ENCODE measurements at places on chromosomes 1 and 21. TPM values are rescaled to one million over a fixed set of nuclear protein-coding genes. Genes with fewer than 3 reads are reported as not detected.
A peak's percentile ranks its signal among the peaks of the same experiment; 100 is the strongest.

The GPR37L1 gene
- total RNA-seq = not detected

DNA sequence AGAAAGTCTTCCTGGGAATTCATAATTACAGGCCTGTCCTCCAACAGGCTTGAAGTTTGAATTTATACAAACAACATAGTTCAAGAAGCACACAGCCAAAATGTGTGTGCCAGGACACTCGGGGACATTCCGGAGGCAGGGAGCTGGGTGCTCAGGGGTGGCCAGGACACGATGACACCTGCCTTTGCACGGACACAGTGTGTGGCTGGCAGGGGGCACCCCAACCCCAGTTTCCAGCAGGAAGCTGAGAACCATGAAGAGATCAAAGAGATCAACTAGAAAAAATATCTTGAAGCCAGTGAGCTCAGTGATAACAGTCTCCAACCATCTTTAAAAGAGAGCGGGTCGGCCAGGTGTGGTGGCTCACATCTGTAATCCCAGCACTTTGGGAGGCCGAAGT, 32.5 kb upstream of the TRAPPC10 start:
- no peak for DNase-seq

The MARCKSL1 gene
- total RNA-seq = 288 TPM

- DNase-seq = no peak
Measured at GRCh38 chr1:45095450-45095849, 83.4 kb downstream of the UROD start.

The HSD3B1 gene
- total RNA-seq = not detected

GRCh38 chr1:245365095-245366020, 210.6 kb downstream of the KIF26B start:
- peak; percentile 2 for DNase-seq

- DNase-seq = no peak
Measured at GRCh38 chr1:41842326-41842725, 76.4 kb downstream of the HIVEP3 start.

- peak; percentile 43 for DNase-seq
Measured at GRCh38 chr21:41411449-41412089, 14.5 kb upstream of the MX1 start.

DNA sequence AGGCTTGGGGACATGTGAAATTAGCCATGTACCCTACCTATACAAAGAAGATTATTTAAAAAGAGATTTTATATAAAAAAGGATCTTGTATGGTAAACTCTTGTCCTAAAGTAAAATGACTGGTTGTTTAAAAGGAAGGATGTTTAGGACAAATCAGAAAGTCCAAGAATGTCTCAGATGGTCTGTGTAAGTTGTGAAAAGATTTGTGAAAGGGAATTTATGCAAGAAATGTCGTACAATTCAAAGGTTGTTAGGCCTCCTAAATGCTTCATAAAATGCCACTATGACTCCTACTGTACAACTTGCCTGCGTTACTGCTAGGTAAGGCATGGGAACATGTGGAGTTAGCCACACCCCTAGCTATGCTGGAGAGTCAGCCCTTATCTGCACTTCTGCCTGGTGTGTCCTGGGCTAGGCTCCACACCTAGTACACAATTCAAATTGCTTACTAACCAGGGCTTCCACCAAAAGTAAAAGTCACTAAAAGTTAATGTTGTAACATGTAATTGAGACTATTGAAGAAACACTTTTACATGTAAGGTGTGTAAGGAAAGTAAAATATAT, 19.7 kb downstream of the PRDX6 start:
- no peak for DNase-seq

- DNase-seq = no peak
Measured at GRCh38 chr1:12184008-12184681, 17.4 kb downstream of the TNFRSF1B start.

GRCh38 chr1:154726896-154727753, 119.1 kb upstream of the ADAR start:
- no peak for DNase-seq

GRCh38 chr21:28247454-28248020, 745.1 kb downstream of the LTN1 start:
- no peak for DNase-seq

DNA sequence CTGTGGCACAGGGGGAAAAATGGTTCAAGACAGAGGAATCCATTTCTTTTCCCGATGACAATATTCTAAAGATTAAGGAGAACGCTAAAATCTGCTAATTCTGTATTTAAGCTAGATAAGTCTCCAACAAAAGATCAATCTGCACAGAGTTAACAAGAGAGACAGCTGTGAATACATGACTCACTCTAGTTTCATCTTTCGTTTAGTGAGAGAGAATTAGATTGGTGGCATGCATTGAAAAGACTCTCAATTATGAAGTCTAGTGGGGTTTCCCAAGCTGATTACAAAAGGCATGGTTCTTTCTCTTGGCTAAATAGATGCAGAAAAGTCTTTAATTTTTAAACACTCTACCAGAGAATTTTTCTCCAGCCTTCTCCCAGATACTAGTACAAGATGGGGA, 34.4 kb downstream of the CAPN9 start:
- no peak for DNase-seq

The PTGFR gene
- not detected for total RNA-seq

The GJB5 gene
- not detected for total RNA-seq

- no peak for DNase-seq
Measured at GRCh38 chr1:29909962-29910361, 673.6 kb downstream of the PTPRU start.

The UQCRH gene
- total RNA-seq = 450 TPM

The S100A7 gene
- not detected for total RNA-seq

- DNase-seq = peak; percentile 59
Measured at GRCh38 chr1:182629499-182630096, 25.4 kb upstream of the RGS16 start.

DNA sequence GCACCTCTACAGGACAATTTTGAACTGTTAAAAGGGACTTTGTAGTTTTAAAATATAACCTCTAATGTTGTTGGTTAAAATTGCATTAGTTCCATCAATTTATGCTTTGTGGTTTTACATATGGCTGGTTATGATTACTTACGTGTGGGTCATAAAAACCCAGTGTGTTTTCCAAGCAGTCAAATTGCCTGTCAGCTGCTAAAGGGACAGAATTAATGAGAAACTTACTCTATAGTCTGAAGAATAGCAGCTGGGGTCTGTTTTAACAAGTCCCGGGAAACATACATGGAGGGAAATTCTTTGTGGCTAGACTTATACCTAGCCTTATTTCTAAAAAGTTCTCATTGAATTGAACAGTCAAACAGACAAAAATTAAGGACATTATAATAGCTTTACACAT, 820.9 kb upstream of the ADGRL4 start:
- DNase-seq = no peak

GRCh38 chr1:166874464-166874863, 1.6 kb downstream of the TADA1 start:
- no peak for DNase-seq

The ARHGAP30 gene
- total RNA-seq = 86.7 TPM

GRCh38 chr1:110160538-110161100, 10.3 kb downstream of the SLC6A17 start:
- DNase-seq = no peak

- peak; percentile 13 for DNase-seq
Measured at GRCh38 chr1:37677808-37678207, 14.5 kb upstream of the CDCA8 start.

The ADGRL4 gene
- not detected for total RNA-seq

GRCh38 chr1:167996266-167996665, 59.4 kb upstream of the MPC2 start:
- peak; percentile 7 for DNase-seq

The PGLYRP3 gene
- total RNA-seq = not detected

GRCh38 chr1:25447547-25447946, 16.9 kb downstream of the MACO1 start:
- no peak for DNase-seq

GRCh38 chr1:26015358-26015757, 6.2 kb upstream of the EXTL1 start:
- DNase-seq = no peak

The HPCAL4 gene
- total RNA-seq = not detected

- DNase-seq = no peak
Measured at GRCh38 chr1:110677526-110677925, 2.8 kb upstream of the KCNA3 start.

- no peak for DNase-seq
Measured at GRCh38 chr1:84603223-84603622, 29.0 kb upstream of the CTBS start.

The DENND2C gene
- total RNA-seq = 0.93 TPM

DNA sequence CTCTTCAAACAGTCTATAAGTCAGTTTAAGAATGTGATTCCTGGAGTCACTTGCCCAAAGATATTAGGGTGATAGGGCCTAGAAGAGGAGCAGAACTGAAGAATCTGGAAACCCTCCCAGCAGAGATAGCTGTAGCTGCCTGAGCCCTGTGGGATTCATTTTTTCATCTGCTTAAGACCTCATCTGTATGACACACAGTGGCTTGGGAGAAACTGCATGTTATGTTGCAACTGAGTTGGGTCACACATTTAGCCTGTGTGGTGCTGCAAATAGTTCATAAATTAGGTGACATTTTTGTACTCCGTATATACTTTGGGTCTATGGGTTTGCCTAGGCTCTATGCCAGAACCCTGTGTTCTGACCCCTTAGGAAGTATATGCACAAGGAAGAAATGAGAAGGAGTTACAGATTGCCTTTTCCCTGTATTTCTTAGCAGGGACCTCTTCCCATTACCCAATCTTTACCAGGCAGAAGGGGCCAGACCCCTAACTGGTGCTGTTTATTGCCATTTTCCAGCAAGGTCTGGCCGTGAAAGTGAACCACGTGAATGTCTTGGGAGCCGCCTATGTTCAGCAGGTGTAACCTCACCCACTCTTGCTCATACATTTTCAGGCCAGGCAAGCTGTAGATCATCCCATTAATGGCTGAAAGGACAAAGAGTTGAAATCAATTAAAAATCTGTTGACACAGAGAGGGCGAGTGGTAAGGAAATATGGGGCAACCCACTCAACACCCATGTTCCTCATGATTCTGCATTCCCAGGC, 41.9 kb upstream of the SLC19A2 start:
- DNase-seq = no peak

The CCDC27 gene
- not detected for total RNA-seq

The OR2T33 gene
- total RNA-seq = not detected

- DNase-seq = no peak
Measured at GRCh38 chr1:26221094-26221493, 12.9 kb upstream of the CEP85 start.

The RCOR3 gene
- total RNA-seq = 62.3 TPM

The GRHL3 gene
- total RNA-seq = 0.35 TPM

DNA sequence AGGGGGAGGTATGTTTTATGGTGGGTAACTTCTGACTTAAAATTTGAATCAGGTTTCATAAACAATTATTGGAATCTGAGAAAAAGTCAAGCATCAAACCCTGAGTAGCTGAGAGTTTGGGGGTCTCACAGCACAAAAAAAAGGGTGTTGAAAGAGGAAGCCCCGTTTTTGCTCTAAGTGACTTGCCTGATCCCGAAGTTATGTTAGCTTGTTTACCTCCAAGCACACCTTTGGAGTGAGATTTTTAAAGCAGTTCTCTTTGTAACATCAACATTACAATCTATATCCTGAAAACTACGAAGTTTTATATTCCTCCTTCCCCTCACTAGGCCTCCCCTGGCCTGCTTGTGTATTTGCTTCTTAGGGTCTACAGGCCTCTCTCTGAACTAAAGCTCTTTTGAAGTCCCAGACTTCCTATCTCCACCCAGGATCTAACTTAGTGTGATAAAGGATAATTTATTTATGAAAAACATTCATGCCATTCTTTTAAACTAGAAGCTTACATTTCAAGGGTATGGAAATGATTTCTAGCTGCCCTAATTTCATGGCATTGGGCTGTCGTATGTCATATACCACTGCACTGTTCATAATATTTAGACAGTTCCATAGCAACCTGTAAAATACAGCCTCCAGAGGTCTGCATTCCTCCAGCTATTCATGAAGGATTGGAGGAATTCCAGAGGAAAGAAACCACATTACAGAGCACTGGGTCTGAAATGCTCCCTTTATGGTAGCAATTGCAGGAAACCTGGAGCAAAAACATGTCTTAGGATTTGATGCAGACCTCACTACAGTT, 36.1 kb upstream of the RGS1 start:
- DNase-seq = no peak

DNA sequence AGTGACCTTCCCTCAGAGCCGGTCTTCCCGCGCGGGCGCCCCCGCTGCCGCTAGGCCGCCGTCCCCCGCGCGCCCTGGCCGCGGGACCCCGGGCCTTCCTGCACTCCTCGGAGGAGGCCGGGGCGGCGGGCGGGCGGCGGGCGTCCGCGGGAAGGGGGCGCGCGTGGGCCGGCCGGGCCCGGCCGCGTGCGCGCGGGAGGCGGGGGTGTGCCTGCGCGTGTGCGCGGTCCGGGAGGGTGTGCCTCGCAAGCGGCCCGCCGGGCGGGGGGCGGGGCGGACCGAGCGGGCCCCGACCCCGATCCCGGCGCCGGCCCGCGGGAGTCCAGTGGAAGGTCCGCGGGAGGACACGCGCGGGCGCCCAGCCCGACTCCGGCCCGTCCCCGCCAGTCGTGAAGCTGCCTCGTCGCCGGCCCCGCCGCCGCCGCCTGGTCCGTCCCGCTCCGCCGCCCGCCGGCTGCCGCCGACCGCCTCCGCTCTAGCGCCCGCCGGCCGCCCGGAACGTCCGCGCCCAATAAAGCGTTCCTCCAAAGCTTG, 438 bp downstream of the MRPS6 start:
- DNase-seq = peak; percentile 64

GRCh38 chr1:10659646-10660540, 136.6 kb downstream of the CASZ1 start:
- DNase-seq = no peak

DNA sequence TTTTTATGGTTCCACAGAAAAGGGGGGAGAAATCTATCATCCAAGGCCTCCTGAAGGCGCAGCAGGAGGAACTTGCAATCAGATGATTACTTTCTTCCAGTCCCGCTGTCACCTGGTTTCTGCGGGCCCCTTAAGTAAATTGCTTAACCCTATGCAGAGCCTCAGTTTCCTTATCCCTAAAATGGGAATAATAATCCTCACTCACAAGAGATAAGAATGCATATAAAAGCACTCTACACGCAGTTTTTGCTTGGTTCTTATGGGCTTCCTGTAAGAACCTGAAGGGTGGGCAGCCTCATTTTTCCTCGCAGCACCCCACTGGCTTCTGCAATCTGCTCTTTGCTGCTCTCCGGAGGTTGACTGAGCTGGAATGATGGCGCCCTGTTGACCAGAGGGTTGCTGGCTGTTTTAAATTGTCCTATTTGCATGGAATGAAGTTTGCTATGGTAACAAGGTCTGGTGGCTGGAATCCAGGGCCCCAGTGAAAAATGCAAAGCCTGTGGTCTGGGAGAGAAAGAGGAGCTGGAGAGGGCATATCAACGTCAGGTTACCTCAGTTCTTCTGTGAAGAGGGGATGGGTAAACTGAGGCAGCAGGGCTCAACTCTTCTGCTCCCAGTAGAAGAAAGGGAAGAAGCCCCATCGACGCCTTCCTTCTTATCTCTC, 1.0 kb upstream of the KAZN start:
- no peak for DNase-seq

GRCh38 chr1:35971601-35972000, 40.7 kb downstream of the AGO3 start:
- DNase-seq = no peak

GRCh38 chr1:238265866-238266265, 375.1 kb upstream of the ZP4 start:
- no peak for DNase-seq

DNA sequence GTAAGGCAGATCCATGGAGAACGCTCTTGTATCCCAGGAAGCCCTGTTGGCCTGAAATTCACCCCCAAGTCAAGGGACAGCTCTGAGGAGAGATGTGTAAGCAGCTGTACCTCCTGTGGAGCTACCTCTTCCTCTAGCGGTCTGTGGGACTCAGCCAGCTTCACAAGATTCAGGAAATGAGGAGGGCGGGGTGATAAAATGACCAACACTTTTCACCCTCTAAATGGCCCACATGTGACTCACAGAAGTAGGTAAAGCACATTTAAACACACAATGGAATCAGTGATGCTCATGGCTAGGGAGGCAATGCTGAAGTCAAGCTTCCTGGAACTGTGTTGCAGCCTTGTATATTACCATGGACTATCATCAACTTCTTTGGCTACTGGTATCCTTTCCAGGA, at the start of gene SH2D1B:
TSS of gene SH2D1B (minus strand) at position 135 of the 400 bp plus-strand sequence. CDS start at position 15, 120 bp downstream.
- DNase-seq = no peak
